ENCODE measurements at places on chromosomes 2 and 18.

- no peak for DNase-seq
Observed at GRCh38 chr2:138395565-138396306, 105.8 kb upstream of the SPOPL start.

GRCh38 chr2:37653805-37654378, 17.6 kb downstream of the CDC42EP3 start:
- DNase-seq: no peak

- no peak for DNase-seq
Observed at GRCh38 chr2:236177604-236177966, 9.4 kb upstream of the GBX2 start.

GRCh38 chr18:8868276-8868675, 162.9 kb downstream of the MTCL1 start:
- DNase-seq: no peak

DNA sequence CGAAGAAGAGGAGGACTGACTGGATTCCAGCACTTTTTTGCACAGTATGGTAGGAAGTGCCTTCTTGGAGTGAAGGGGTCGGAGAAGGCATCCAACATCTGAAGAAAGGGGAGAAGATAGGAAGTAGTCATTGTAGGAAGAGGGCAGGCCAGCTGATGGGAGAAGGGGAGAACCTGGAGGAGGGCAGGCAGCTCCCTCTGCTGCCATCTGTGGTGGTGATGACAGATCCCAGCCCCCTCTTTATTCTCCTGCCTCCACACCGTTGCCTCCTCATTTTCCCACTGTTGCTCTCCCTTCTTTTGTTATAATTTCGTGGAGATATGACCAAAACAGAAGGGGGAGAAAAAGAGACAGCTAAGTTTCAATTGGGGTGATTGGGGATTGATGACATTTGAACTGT, 2.9 kb upstream of the SCYGR2 start:
- no peak for DNase-seq

DNA sequence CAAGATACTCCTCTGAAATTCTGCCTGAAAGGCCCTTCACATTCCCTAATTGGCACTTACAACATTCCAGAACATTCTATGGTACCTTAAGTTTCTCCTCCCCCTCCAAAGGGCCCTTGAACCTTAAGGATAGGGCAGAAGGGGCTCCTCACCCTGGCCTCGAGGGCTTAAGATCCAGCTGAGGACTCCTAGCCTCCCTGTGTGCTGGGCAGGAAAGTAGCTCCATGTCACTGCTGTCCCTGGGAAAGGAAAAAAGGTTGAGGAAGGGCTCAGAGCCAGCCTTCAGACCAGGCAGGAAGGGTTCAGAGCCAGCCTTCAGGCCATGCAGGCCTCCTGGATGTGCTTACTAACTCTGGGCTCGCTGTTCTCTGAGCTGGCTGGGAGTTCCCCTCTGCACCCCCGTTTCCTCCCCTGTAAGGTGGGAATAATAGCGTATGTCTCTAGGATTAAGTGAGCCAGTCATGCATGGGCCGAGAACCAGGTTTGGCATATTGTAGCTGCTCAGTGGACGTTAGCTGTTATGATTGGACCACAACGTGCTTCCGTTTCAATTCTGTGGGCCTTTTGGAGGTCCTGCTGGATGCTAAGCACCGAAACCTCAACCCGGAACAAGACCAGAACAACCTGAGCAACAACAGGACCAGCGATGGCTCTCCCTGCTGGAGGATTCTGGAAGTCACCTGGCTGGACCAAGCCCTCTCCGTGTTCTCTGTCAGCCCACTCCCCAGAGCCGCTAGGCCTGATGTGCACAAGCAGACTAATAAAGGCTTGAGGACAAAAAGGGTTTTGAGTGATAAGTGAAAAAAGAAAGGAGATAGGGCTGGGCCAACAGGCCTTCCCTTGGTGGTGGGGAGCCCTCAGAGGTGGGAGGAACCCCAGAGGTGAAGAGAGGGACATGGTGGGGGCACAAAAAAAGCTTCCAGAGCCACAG, 1.0 kb upstream of the B3GNT7 start:
- no peak for DNase-seq

DNA sequence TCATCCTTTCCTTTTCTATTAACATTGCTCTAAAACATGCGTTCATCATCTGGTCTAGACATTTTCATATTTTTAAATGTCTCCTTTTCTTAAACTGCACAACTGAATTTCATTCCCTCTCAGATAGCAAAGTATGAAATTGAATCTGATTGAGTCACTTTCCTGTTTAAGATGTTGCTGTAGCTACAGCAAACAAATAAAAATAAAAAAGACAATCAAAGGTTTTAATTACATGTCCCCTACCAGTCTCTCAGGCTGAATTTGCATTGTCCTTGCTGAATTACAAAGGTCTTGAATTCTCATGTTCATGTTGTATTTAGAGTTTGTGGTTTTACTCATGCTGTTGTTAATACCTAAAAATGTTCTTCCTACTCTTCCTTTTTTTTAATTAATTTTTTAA, 537.9 kb upstream of the LRATD1 start:
- DNase-seq: no peak

- no peak for DNase-seq
Observed at GRCh38 chr2:59694176-59694575, 859.3 kb downstream of the BCL11A start.

DNA sequence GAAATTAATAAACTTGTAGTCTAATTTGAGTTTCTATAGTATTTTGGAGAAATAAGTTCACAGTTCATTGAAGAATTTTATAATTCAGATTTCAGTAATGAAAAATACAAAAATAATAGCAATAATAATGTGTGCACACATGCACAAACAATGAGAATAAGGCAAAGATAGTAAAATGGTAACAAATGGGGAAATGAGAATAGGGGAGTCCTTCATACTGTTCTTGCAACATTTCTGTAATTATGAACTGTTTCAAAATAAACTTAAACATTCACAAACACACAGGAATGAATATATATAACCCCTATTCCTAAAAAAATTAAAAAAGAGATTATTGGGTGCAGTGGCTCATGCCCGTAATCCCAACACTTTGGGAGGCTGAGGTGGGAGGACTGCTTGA, 63.9 kb downstream of the SPRED2 start:
- no peak for DNase-seq

- DNase-seq: peak; percentile 26
Observed at GRCh38 chr2:70523996-70524965, 29.3 kb downstream of the TGFA start.

Measured in AG04449 (cell line).